Smooth muscle cell of trachea (primary cell): ENCODE measurements at places on chromosomes 3 and 15. TPM values are rescaled to one million over a fixed set of nuclear protein-coding genes. Genes with fewer than 3 reads are reported as not detected.

LRRN1 gene
- total RNA-seq: under 0.01 TPM in 2 replicates

ACKR4 gene
- total RNA-seq: 32.6 and 33.6 TPM in 2 replicates

ARL14 gene
- total RNA-seq: not detected in 2 replicates

CCR4 gene
- total RNA-seq: not detected in 2 replicates

HESX1 gene
- total RNA-seq: 1.2 and 1.5 TPM in 2 replicates

CEP70 gene
- total RNA-seq: 20.8 and 40.9 TPM in 2 replicates

CHDH gene
- 0.15 and 0.99 TPM in 2 replicates for total RNA-seq

SRP14 gene
- 208 and 209 TPM in 2 replicates for total RNA-seq

ACP3 gene
- 0.99 and 4.5 TPM in 2 replicates for total RNA-seq

GOLGA6L10 gene
- under 0.01 and 0.44 TPM in 2 replicates for total RNA-seq

HDAC11 gene
- 14.4 and 28.4 TPM in 2 replicates for total RNA-seq

P3H2 gene
- 13.9 and 14.1 TPM in 2 replicates for total RNA-seq

AADACL2 gene
- total RNA-seq: not detected in 2 replicates

SLC22A14 gene
- total RNA-seq: 0.15 TPM in 1 of 2 replicates, not detected in the other

P4HTM gene
- 36.5 and 58.7 TPM in 2 replicates for total RNA-seq

GCSAM gene
- not detected in 2 replicates for total RNA-seq

CACNA2D3 gene
- under 0.01 and 0.15 TPM in 2 replicates for total RNA-seq

SLC24A5 gene
- total RNA-seq: not detected in 2 replicates

PRSS50 gene
- total RNA-seq: not detected in 2 replicates

AGBL1 gene
- not detected in 2 replicates for total RNA-seq

RETNLB gene
- not detected in 2 replicates for total RNA-seq

CDC25A gene
- 1.3 and 2.6 TPM in 2 replicates for total RNA-seq

NLGN1 gene
- total RNA-seq: 1.0 and 3.3 TPM in 2 replicates

MLF1 gene
- 11.9 and 12.7 TPM in 2 replicates for total RNA-seq

PPP1R14D gene
- not detected in 2 replicates for total RNA-seq

SH3GL3 gene
- total RNA-seq: 0.17 and 0.29 TPM in 2 replicates

FOXP1 gene
- total RNA-seq: 58.8 and 93.0 TPM in 2 replicates

SAMMSON gene
- total RNA-seq: not detected in 2 replicates

MOBP gene
- under 0.01 TPM in 1 of 2 replicates, not detected in the other for total RNA-seq

KBTBD13 gene
- under 0.01 and 0.17 TPM in 2 replicates for total RNA-seq

ZNF774 gene
- 1.5 and 1.9 TPM in 2 replicates for total RNA-seq

SERPINI2 gene
- not detected in 2 replicates for total RNA-seq

ATP8B4 gene
- 3.2 and 7.4 TPM in 2 replicates for total RNA-seq

FBXW12 gene
- 0.15 TPM in 1 of 2 replicates, not detected in the other for total RNA-seq

SLC9C1 gene
- not detected in 2 replicates for total RNA-seq

ZBTB11 gene
- 22.5 and 23.0 TPM in 2 replicates for total RNA-seq

MTHFS gene
- 14.9 and 15.6 TPM in 2 replicates for total RNA-seq

SLC24A1 gene
- 5.3 and 8.0 TPM in 2 replicates for total RNA-seq

ITIH1 gene
- not detected in 2 replicates for total RNA-seq

GABRR3 gene
- not detected in 2 replicates for total RNA-seq

GOLGA6B gene
- not detected in 2 replicates for total RNA-seq

CATSPER2 gene
- 0.50 and 3.1 TPM in 2 replicates for total RNA-seq

LMOD3 gene
- under 0.01 and 0.15 TPM in 2 replicates for total RNA-seq

TAGLN3 gene
- total RNA-seq: 0.87 and 0.99 TPM in 2 replicates

LDHAL6B gene
- not detected in 2 replicates for total RNA-seq

HYKK gene
- total RNA-seq: 2.3 and 3.5 TPM in 2 replicates

KPNA1 gene
- 33.1 and 41.5 TPM in 2 replicates for total RNA-seq
